Smooth muscle cell of trachea (primary cell): ENCODE measurements at places on chromosomes 3 and 15. TPM values are rescaled to one million over a fixed set of nuclear protein-coding genes. Genes with fewer than 3 reads are reported as not detected.

The NOX5 gene
- total RNA-seq, result 0.58 and 0.83 TPM in 2 replicates

The OR5AC2 gene
- total RNA-seq, result not detected in 2 replicates

The OR4M2 gene
- total RNA-seq, result not detected in 2 replicates

The EPHB3 gene
- total RNA-seq, result 12.4 and 18.0 TPM in 2 replicates

The C3orf85 gene
- not detected in 2 replicates for total RNA-seq

The LRRC34 gene
- 2.0 and 7.9 TPM in 2 replicates for total RNA-seq

The GRM2 gene
- 0.15 and 0.17 TPM in 2 replicates for total RNA-seq

The PRR20G gene
- not detected in 2 replicates for total RNA-seq

The CLDN11 gene
- 211 and 779 TPM in 2 replicates for total RNA-seq

The UBA7 gene
- total RNA-seq, result 46.7 and 92.1 TPM in 2 replicates

The NR2E3 gene
- 0.29 TPM in 1 of 2 replicates, not detected in the other for total RNA-seq

The FSTL1 gene
- 752 and 963 TPM in 2 replicates for total RNA-seq

The KLHL40 gene
- not detected in 2 replicates for total RNA-seq

The TNNC1 gene
- 0.66 TPM in 1 of 2 replicates, not detected in the other for total RNA-seq

The TIMP4 gene
- 15.6 and 23.3 TPM in 2 replicates for total RNA-seq

The PLEKHO2 gene
- total RNA-seq, result 56.1 and 107 TPM in 2 replicates
